Anterior cingulate cortex (tissue), 58 donors: ENCODE measurements at places on chromosomes 6 and 20.

DNA sequence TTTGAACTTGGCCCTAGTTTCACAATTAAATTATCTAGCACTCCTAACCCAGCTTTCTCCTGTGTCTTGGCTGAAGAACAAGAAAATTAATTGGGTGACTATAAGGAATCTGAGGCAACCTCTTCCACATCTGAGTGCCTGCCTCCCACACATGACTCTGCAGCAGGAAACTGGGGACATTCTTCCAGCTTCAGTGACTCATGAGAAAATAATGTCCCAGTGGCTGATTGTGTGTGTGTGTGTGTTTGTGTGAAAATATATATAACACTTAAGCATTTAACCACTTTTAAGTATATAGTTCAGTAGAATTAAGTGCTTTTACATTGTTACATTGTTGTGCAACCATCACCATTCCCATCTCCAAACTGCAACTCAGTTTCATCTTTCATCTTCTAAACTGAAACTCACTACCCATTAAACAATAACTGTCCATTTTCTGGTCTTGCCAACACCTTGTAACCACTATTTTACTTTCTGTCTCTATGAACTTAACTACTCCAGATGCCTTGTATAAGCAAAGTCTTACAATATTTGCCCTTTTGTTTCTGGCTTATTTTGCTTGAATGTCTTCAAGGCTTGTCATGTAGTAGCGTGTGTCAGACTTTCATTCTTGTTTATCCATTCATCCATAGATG, 8.7 kb downstream of the TRIM38 start:
- DNase-seq = no peak

GRCh38 chr6:24875534-24875901, 60.2 kb downstream of the RIPOR2 start:
- no peak for DNase-seq

DNA sequence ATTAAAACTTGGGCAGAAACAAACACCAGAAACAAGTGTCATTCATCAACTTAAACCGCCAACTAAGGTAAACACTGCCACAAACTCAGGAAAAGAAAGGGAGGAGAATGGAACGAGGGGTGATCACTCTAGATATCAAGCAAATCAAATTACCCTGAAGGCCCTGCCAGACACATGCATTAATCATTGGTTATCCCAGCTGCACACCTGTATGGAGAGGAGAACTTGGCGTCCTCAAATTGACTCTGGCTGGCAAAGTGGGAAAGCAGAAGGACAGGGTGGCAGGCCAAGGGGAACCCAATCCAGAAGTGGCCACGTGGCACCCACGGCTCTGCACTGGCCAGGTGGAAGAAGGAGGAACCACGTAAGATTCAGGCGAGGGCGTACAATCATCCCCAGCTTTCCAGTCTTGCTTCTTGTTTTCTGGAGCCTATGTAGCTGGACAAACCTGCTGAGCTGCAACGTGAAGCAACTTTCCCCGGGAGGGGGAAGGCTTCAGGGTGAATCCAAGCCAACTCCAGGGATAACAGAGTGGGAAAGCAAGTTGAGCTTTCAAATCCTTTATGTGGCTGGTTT, 156.2 kb upstream of the JARID2 start:
- no peak for DNase-seq

GRCh38 chr6:39026175-39026574, 22.4 kb upstream of the GLP1R start:
- DNase-seq = no peak

GRCh38 chr20:35773154-35773751, 1.4 kb downstream of the PHF20 start:
- DNase-seq = no peak

GRCh38 chr6:157763129-157763903, 59.7 kb upstream of the SNX9 start:
- DNase-seq = no peak

GRCh38 chr6:125841356-125842090, 50.8 kb downstream of the NCOA7 start:
- no peak for DNase-seq

DNA sequence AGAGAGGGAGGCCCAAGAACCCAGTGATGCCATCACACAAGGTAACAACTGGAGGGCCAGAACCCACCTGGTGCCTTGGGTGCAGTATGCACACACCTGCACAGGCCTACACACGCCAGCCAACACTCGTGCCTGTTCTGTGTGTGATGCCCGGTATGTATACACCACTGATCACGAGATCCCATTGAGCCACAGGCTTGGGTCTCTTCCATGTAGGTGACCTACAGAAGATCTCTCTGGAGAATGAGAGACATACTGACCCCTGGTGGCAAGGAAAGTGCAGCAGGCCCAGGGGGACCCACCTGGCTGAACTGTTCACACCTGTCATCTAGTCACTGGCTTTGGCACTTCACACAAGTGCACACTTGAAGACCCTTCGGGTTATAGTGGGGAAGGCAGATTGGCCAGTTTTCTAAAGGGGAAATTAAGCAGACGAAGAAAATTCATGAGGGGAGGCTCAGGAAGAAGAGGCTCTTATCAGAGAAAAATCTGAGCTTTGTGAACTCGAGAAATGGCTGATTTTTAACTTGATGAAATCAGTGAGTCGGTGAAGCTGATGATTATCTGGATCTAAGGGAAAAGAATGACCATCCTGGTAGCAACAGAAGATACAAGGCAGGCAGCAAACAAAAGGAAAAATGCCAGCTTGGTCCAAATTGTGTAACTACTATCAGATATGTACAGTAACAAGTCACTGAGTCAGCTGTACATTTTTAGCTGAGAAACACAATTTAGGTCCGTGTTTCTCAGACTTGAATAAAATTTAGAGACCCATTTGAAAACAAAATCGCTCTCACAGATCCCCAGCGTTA, 69.1 kb upstream of the PBOV1 start:
- no peak for DNase-seq

DNA sequence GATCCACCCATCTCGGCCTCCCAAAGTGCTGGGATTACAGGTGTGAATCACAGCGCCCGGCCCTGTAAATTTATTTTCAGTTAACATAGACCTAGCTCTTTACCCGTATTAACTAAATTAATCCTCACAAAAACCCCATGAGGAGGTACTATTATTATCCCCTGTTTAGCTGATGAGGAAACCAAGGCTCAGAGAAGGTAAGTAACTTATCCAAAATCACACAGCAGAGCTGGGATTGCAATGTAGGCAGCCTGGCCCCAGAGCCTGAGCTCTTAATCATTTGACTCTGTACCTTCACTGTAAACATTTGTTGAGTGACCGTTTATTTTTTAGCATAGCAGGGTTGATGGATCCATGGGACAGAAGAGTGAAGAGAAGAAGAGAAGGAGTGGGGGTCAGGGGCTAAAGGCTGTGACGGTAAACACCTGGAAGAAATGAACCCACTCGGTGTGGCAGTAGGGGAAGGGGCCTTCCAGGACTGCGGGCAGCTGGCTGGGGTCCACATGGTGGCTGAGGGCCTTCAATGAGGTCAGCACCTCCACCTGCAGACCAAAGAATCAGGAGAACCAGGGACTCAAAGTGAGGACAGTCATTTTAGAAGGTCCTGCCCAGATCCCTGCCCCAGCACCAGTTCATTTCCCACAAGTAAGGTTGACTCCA, 35.2 kb downstream of the KIAA1755 start:
- no peak for DNase-seq

- no peak for DNase-seq
Measured at GRCh38 chr6:85134172-85134571, 315.7 kb upstream of the NT5E start.

DNA sequence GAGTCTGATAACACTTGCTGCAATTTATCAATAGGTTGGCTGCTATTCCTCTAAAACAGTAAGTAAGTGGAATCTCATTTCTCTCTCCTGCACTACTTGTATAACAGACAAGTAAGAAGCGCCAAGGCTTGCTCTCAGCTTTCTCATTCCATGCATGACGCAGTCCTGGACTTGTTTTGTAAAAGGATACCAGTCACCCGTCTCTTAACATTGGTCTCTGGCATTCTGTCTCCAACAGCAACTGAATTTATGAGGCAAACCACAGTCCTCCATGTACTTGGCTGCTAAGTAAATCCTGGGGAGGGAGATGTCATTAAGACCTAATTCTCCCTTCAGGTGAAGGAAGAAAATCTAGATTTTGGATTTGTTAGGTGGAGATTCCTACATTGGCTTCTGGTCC, 115.4 kb downstream of the OPN5 start:
- DNase-seq = no peak

DNA sequence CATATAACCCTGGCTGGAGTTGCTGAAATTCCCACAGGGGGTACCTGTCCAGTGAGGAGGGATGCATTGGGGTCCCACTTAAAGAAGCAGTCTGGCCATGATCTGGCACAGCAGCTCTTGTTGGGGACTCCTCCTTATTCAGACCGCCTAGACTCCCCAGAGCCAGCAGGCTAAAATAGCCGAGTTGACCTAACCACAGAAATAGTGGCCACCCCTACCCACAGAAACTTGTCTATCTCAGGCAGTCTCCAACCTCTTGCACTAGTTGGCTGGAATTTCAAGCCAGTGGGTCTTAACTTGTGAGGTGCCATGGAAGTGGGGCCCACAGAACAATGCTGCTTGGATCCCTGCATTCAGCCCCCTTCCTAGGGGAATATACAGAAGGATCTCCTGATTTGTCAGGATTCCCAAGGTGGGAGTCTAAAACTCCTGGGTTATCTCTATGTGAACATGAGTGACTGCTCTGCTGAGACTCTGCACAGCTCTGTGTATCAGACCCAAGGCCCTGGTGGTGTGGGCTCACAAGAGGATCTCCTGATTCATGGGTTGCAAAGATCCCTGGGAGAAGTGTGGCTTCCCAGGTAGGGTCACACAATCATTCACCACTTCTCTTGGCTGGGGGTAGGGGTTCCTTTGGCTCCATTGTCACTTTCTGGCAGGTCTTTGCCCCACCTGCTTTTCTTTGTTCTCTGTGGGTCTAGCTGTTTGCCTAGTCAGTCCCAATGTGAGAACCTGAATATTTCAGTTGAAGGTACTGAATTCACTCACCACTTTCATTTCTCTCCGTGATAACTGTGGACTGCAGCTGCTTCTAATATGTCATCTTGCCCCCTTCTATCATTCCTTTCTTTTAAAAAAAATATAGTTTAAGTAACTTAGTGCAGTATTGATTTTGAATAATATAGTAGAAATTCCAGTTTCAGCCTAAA, 65.5 kb upstream of the CLVS2 start:
- no peak for DNase-seq

DNA sequence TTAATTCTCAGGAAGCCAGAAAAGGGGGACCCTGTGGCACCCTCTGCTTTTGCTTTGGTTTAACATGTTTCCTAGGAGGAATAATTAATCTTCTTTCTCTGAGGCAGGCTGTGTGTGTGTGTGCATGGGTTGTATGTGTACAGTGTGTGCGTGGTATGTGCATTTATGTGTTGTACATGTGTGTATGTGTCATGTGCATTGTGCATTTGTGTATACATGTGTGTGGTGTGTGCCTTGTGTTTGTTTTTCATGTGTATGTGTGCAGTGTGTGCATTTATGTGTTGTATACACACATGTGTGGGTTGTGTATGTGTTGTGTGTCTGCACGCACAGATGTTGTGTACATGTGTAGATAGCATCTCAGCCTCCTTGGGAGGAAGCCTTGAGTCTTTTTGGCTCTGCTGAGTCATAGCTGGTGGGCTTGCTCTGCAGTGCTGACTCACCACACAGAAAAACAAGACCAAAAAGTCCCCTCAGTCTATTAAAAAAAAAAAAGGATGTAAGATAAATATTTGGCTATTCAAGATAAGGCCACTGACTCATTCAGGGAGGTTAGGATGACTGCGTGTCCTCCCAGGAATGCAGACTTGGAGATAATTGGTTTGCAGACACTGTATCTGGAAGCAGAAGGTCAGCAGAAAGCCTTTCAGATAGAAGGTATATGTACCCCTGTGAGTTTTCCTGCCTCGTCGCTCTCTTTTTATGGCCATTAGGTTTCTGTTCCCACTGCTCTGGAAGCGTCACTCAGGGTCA, 58.6 kb downstream of the SYNJ2 start:
- DNase-seq = no peak

- DNase-seq = no peak
Measured at GRCh38 chr6:119261944-119262284, 87.6 kb downstream of the MAN1A1 start.

- DNase-seq = no peak
Measured at GRCh38 chr20:684676-685319, 9.2 kb upstream of the SCRT2 start.

DNA sequence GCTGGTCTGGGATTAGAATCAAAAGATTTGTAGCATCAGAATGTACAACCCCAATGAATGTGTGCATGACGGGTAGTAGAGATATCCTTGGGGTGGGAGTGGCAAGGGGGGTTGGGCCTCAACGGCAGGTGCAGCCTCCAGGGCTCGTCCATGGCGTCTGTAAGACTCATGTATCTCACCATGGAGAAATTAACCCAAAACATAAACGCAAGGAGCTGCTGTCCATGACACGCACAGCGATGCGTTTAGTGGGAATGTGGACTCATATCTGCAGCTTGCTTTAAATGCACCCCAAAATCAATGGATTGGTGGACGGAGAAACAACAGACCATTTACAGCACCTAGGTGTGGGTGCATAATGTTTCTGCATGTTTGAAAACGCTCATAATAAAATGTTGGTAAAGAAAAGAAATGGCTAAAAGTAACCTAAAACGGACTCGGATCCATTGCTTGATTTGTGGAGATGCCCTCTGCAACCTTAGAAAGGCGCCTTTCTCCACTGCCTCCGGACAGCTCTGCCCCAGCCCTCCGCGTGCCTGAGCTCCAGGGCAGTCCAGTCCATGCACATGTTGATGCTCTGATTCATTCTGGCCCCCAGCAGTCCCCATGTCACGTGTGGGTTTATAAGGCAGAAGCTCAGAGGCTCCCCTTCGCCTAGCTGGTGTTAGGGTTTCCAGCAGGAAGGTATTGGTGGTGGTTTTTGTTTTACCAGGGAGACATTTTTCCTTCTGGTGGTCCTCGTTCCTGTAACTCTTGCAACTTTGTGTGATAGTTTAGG, 24.5 kb downstream of the PYGB start:
- no peak for DNase-seq

DNA sequence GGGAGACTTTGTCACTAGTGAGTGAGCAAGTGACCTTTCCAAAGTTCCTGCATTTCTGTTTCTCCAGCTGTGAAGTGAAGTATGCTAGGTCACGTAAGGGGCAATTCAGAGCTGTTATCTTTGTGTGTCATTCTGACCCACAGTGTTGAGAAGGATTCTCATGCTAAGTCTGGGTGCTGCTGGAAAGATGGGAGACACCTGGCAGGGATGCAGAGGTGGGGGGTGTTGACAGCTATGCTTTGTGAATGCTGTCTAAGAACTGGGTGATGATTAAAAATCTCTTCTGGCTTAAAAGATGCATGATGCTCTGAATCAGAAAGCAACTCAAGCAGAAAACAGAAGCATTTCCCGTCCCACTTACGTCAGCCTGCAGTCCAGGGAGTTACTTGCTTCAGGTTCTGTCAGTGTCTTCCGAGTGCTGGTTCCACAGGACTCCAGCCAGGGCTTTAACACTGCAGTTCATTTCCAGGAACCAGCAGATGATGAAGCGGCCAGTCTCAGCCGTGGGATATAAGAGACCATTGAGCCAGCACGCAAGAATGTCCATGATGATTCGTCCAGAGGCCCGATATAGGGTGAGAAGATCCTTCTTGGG, 30.9 kb upstream of the ASXL1 start:
- DNase-seq = peak; percentile 11

- no peak for DNase-seq
Measured at GRCh38 chr6:166361077-166361429, 18.7 kb upstream of the SFT2D1 start.
